ENCODE measurements at places on chromosomes 3 and 15.

DNA sequence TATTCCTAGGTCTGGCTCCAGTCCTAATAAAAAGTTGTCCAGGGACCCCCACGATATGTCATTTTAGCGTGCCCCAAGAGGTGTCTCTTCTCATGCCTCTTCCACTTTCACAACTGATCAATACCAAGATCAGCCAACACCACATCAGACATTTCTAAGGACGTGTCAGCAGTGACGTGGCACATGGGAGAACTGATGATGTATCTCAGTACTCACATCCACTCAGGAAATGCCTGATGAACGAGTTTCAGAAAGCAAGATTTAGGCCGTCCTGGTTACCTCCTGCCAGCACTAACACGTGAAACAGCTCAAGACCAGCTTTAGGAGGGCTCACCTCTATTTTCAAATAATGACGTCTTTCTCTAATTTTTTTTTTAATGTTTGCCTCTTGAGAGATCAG lies 19.6 kb downstream of the VGLL4 start:
- DNase-seq = no peak

- DNase-seq = no peak
Observed at GRCh38 chr3:49785565-49786356, 581 bp downstream of the IP6K1 start.

DNA sequence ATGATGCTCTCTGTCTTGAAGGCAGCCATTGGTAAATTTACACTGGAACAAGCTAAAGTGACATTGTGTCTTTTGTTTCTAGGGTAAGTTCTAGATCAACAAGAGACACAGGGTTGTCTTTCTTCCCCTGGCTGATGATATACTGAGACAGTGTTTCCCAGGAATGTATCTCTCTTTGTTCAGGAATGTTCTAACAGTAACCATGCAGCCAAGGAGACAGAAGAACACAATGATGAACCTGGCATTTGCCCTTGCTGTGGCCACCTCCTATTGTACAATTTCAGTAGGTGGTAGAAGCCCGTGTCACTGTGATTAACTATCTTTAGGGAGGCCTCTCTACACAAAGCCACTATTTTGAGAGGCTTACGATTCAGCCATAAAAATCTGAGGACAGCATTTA lies 130.7 kb downstream of the LRTM1 start:
- DNase-seq = no peak

DNA sequence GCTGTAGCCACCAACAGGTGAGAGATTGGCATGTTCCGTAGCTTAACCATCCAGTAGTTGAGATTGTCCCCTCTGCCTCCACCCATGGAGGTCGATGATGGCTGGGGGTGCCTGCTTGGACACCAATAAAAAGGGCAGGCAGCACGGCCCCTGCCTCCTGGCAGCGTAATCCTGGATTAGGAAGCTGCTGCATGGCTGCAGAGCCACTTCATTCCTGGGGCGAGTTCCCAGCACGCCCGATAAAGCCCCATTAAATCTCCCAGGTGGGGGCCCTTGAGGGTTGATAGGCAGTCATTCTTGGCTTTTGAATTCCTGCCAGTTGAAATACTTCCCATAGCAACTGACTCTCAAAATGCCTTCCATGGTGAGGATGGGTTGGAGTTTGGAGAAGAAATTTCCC lies 67.8 kb downstream of the PLXNA1 start:
- DNase-seq = no peak

DNA sequence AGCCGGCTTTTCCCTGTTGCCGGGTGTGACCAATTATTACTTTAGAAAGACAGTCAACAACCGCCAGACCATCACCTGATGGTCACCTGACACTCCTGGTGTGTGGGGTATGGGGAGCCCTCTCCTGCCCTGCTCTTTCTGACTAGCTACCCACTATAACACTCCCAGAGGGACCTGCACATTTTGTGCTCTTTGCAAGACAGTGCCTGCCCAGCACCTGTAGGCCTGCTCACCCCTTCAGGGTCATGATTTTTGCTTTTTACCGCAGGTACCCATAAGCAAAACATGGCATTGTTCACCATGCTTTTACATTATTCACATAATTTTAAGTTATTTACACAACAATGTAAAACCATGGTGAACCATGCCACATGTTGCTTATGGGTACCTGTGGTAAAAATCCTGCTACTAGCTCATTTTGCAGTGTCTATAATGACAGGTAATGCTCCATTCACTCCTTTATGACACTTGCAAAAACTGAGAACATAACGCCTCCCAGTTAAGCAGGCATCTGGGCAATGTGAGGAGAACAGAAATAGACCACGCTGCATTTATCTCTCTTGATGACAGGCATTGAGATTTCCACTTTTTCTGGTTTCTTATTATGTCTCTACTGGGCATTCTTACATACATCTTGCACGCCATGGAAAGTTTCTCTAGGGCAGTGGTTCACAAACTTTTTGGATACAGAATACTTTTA lies 9.9 kb downstream of the CCRL2 start:
- DNase-seq = no peak

DNA sequence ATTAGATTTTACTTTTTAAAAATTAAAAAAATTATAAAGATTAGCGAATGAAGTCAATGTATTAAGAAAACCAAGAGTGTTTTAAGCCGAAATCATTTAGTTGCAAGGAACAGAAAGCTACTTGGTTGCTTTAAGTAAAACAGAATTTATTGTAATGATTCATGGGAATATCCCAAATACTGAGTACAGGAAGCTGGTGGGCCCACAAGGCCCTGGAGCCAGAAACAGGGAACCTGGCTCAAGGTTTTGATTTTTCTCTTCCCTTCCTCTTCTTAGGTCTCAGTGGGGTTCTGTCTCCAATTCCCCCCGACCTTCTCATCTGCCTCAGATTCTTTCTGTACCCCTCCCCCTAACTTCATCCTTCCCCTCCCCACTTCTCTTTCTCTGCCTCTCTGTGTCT lies 229.0 kb downstream of the TLE3 start:
- no peak for DNase-seq

DNA sequence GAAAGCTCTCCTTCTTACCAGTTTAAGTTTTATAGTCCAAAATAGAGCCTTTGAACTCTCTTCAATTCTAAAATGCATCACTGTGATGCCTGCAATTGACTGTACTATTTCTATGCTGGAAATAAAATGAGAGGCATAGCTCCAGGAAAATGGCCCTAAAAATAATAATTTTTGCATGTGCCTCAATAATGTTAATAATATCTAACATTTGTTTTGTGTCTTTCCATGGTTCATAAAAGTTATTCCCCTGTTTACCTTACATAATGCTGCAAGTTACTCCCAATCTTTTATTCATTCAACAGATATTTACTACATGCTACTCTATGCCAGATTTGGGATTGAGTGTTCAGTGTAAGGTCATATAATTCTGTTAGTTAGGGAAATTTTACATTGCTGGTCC lies 574.0 kb downstream of the RBMS3 start:
- peak; percentile 69 for DNase-seq

DNA sequence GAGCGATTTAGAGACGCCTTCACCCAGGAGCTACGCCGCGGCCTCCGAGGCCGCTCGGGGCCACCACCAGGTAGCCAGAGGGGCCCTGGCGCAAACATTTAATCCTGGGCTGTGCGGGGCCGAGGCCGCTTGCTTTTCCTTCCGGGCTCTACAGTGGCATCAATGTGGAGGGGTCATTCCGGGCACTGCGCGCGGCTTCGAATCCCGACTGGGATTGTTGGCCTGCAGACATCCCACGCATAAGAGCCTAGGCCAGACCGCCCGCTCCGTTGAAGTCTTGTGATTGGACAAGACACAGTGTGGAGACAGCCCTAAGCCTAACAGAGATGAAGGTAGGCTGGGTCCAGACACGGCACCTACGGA lies 568 bp upstream of the NCBP2 start:
- DNase-seq = no peak

GRCh38 chr3:190597291-190597690 lies 83.4 kb downstream of the IL1RAP start:
- no peak for DNase-seq

GRCh38 chr15:36430726-36431265 lies 148.6 kb upstream of the CDIN1 start:
- DNase-seq = no peak

DNA sequence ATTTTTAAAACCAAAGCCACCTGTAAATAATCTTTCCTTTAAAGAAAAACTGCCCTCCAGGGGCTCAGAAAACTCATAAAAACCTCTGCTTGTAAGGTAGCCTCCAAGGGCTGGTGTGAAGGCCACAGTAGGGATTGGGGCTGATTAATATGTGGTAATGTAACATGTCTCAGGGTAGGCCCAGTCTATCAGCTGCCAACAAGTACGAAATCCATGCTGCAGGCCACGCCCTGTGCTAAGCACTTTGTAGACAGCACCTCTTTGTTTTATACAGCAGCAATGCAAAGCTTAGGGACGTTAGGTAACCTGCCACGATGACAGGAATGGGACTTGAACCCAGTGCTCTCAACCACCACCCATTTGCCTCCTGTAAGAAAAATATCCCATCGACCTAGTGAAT lies 65.6 kb upstream of the PRICKLE2 start:
- DNase-seq = no peak

GRCh38 chr15:41567862-41568261 lies 8.8 kb downstream of the TYRO3 start:
- no peak for DNase-seq

GRCh38 chr3:69120879-69121464 lies 1.4 kb downstream of the LMOD3 start:
- peak; percentile 71 for DNase-seq

DNA sequence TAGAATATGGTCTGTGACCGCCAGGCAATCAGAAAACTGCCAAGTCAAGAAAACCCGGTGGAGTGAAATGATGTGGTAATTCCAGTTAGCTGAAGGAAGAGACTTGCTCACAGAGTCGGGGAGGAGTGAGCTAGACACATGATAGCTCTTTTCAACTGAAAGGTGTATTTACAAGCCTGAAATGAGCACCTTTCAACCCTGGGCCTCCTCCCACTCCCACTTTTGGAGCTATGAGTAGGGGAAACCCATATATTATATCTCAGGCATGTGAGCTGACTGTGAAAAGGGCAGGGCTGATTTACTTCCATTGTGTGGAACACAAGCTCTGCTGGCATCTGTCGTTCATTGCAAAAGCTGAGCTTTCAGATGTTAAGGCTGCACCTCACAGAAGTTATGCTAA lies 960.2 kb downstream of the TUSC7 start:
- no peak for DNase-seq

- DNase-seq = no peak
Observed at GRCh38 chr3:128473737-128474136, 7.0 kb upstream of the DNAJB8 start.

DNA sequence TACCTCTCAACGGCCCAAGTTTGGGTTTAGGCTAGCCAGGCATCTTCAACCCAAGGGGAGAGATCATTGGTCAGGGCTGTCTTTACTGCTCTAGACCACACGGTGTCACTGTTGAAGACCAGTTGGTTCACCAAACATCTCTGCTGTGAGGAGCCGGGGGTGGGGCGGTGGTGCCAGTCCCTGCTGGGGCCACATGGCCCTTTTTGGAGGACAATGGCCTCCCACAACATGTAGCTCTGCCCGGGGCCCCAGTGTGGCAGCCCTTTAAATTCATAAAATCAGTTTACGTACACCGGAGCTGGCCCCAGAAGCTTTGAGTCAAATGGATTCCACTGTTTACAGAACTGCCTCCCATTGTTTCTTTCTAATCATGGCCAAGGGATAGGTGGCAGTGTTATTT lies 19.1 kb upstream of the TM4SF18 start:
- DNase-seq = no peak

GRCh38 chr15:81959196-81959595 lies 86.6 kb downstream of the MEX3B start:
- DNase-seq = no peak

DNA sequence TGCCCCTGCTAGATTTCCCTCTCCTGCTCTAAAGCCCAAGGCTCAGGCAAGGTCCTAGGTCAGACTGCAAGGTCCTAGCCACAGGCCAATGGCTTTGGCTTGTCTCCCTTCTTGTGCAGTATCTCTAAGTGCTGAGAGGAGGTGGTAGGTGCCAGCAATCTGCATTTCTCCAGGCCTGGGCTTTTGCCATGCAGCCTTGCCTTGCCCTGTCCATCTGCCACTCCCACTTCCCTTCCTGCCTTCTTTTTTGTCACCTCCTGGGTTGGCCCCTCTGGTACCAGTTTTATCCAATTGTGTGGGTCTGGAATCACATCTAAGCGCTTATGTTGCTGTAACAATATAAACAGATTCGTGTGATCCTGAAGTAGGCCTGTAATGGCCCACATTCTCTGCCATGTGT lies 109.9 kb downstream of the MYRIP start:
- DNase-seq = no peak

DNA sequence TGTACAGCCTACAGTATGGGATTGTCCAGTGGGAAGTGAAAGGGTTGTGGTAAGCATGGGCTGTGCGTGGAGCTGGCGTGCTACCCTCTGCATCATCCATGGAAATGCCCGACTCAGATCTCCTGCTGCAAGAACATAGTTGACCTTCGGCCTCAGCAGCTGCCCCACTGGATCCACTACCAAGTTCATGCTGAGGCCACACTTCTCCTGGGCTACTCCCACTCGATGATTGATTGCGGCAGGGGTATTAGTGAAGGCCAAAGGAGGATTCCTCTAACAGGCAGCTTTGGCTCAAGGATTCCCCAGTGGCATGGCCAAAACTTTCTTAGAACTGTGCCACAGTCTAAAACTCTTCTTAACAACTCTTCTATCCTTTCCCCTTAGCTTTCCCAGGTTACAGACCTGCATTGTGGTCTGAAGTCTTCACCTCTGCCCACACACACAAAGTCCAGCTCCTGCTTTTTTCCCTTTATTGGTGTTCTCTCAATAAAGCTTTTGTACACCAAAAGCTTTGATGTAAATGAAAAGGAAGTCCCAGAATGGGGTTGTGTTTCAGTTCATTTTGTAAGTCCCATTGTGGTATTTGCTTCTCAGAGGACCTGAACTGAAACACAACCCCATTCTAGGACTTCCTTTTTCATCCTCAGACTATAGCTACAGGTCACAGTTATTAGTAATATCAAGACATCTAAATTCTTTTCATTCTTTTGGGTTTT lies 4.9 kb upstream of the TBC1D5 start:
- DNase-seq = peak; percentile 8

DNA sequence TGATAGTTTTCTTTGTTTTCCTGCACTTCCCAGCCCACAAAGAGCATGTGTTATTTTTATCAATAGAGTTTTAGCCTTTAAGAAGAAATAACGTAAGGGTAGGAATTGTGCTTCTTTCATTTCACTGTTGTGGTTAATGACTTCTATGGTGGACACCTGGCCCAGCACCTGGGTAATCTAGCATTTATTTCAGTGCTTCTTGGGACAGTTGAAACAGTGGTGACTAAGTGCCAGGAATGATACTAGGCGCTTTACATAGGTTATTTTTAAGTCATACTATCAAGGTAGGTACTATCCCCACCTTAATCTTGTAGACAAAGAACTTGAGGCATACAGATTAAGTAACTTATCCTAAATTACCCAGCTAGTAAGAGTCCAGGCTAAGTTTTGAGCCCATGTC lies 243.8 kb downstream of the SOX2 start:
- no peak for DNase-seq

- no peak for DNase-seq
Observed at GRCh38 chr3:114151091-114151490, 27.8 kb downstream of the DRD3 start.

- DNase-seq = no peak
Observed at GRCh38 chr3:100761951-100762350, 52.7 kb downstream of the TFG start.

- no peak for DNase-seq
Observed at GRCh38 chr3:71395927-71396695, 187.4 kb downstream of the FOXP1 start.

Measured in muscle of back (tissue), 13 donors.